ENCODE measurements at places on chromosomes 2 and 18.

DNA sequence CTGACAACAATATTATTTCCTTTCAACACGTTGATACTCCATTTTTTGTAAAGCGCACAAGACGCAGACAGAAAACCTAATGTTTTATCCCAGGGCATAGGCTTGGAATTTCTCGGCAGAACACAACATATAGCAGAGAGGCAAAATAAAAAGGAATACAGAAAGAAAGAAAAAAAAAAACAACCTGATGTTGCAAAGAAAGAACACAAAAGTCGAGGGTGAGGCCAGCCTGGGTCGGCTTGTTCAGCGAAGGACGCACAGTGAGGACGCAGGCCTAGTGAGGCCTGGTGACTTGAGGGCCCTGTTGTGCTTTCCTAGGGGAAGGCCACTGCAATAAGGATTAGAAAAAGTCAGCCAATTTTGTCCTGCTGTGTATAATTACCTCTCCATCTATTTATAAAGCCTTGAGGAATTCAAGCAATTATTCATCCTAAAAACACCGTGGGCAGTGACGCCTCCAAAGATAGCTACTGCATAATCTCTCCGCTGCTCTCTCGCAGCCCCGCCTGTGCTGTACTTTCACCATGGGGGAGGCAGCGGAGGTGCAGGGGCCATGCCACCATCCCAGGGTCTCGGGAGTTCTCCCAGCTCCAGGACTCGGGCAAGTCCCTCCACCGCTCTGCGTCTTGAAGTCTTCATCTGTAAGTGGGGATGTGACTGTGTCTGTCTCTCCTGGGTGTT, 61.9 kb upstream of the SH3RF3 start:
- no peak for DNase-seq

DNA sequence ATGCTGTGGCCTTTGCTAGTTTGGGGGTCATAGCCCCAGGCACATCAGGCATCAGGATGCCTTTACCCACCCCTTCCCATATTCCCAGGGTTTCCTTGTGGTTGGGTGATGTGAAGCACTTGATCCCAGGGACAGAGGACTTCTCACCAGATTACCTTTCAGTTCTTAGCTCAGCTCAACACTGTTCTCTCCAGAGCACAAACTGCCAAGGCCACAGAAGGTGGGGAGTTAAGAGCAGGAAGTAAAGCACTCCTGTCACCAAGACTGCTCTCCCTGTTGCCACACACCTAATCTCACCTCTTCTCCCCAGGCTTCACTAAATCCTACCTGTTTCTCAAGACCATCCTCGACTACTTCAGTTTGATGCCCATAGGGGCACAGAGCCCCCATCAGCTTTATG, 25.9 kb downstream of the FHOD3 start:
- DNase-seq, result no peak

- peak; percentile 58 for DNase-seq
Observed at GRCh38 chr2:175203621-175204496, 22.3 kb upstream of the ATP5MC3 start.

- no peak for DNase-seq
Observed at GRCh38 chr2:180695586-180696401, 284.6 kb upstream of the UBE2E3 start.

- no peak for DNase-seq
Observed at GRCh38 chr18:23636071-23636399, 26.7 kb downstream of the ANKRD29 start.

DNA sequence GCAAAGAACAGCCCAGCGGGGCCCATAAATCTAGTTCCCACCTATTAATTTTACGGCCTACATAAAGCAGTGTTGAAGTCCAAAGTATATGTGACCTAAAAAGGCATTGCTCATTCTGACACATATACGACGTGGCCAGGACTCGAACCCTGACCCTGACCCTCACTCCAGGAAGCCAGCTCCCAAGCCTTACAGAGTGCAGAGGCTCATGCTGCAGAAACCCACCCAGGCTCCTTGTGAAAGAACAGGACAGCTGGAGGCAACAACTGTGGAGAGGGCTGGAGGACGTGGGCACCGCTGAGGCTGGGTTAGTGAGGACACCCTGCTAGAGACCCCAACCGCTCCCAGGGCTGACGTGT, 221.6 kb downstream of the CYP26B1 start:
- no peak for DNase-seq

GRCh38 chr18:75824661-75825060, 397.2 kb upstream of the SMIM21 start:
- DNase-seq, result no peak

DNA sequence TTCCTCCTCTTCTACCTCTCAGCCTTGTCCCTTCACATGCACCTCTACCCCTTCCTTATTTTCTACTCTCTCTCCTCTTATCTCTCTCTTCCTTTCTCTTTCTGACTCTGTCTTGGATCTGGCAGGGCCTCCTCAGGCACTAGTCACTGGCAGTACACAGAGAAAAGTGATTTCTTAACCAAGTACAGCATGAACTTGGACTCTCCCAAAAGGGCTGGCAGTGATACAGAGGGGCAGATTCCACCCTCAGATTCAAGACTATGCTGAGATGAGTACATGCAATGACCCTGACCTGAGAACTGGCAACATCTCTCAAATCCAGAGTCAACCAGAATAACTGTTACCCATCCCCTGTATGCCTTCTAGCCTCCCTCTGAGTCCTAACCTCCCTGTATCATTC, 4.3 kb downstream of the AOX1 start:
- no peak for DNase-seq

- DNase-seq, result no peak
Observed at GRCh38 chr2:191957996-191958860, 111.3 kb upstream of the CAVIN2 start.

DNA sequence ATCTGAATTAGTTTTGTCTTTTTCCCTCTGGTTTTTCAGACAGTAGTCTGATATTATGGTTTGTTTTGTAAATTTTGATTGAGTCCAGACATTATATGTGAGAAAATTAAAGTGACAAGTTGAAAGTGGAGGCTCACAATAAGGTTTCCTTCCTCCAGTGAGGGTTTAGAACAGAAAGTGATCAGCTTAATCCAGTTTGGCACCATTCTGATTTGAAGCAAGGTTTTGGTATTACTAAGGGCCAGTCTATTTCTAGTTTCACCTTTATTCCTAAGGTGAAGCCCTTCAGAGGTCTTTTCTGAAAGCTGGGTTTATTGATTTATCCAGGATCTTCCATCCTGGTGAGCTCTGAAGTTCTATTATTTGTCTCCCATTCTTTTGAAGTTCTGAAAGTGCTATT, 68.7 kb downstream of the CDC42EP3 start:
- DNase-seq, result no peak

- DNase-seq, result no peak
Observed at GRCh38 chr18:54975598-54975997, 16.3 kb upstream of the CCDC68 start.

DNA sequence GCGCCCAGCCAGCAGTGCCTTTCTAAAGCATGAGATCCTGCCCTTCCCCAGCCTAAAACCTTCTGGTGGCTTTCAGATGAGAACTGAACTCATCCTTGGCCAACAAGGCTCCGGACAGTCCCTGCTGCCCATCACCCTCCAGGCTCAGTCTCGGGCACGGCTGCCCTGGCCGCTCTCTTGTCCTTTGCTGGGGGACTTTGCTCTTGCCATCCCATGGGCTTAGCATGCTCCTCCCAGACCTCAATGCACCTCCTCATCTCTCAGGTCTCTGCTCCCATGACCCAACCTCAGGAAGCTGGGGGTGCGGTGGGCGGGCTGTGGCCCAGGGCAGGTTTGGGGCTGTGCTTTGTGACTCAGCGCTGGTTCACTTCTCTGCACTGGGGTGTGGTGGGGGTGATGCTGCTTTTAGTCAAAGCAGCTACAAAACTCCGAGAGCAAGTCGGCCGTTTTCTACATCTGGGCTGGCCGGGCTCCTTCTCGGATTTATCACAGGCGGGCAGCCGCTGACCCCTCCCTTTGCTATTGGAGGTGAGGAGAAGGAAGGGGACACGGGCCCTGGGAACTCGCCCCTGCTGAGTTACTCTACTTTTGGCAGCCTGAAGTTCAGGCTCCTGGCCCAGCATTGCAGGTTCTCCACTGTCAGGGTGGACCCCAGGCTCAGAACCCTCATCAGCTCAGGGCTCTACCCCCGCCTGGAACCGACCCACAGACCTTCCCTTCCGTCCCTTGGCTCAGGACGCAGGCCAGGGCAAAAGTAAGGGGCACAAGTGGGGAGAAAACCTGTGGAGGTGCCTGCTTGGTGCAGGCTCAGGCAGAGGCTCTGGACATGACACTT, 90.6 kb upstream of the TAF1B start:
- DNase-seq, result peak; percentile 9

DNA sequence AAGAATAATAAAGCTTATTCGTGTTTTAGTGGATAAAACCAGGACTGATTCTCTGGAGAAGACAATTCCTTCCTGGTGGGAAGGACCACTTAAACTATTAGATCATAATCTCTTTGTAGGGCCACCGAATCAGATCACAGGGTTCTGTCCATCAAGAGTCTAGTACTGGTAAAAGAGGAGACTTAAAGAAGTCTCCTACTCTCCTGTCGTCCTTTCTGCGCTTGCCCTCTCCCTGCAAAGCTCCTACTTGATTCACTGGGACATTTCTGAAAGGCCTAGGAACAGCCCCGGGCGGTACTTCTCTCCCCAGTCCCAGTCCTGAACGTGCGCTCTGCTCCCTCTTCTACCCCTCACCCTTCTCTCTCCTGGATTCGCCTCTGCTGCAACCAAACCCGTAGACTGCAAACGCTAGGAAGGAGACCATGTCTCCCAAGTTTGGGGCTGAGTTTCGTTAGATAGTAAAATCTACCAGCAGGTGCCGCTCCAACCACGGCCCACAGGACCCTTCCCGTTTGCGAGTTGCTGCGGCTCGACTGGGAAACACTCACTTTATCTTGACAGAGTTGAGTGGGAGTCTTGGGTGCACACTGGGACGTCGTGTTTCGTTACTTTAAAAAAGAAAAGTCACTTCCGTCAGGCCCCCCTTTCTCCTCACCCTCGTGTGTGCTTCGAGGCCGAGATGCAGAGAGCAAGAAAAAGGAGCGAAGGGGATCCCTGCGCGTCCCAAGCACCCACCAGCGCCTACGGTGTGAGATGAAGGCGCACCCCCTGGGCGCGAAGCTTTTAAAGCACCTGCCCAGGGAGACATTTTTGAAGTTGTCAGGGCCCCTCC, 923 bp downstream of the FIGLA start:
- DNase-seq, result peak; percentile 60

DNA sequence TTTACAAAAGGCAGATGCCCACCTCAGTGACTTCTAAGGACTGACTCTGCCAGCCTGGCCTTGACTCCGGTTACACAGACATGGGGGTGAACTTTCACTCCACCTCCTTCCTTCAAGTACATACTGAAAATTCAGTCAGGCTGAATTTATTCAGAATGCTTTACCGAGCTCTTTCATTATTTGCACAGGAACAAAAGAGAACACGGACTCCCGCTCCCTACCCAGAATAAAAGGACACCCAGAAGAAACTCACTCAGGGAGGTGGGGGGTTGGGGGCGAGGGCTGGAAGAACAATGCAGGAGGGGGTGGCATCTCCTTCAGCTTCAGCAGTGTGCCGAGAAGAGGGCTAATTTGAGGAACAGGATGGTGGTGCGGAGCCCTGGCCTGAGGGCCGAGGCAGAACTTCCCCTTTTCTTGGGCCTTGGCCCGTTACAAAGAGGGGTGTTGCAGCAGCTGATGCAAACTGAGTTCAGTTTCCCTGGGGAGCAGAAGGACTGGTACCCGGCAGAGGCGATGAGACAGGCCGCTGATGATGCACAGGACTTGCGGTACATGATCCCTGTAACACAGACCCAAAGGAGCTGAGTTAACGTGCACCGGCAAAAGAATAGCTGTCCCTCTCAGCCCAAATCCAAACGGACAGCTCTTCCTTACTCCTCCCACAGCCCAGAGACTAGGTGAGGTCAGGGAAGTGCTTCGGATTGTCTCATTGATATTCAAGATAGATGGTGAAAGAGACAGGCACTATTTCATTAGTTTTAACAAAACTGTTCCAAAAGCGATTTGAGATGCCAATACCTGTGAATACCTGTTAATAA, 24.1 kb downstream of the LYPD1 start:
- no peak for DNase-seq

DNA sequence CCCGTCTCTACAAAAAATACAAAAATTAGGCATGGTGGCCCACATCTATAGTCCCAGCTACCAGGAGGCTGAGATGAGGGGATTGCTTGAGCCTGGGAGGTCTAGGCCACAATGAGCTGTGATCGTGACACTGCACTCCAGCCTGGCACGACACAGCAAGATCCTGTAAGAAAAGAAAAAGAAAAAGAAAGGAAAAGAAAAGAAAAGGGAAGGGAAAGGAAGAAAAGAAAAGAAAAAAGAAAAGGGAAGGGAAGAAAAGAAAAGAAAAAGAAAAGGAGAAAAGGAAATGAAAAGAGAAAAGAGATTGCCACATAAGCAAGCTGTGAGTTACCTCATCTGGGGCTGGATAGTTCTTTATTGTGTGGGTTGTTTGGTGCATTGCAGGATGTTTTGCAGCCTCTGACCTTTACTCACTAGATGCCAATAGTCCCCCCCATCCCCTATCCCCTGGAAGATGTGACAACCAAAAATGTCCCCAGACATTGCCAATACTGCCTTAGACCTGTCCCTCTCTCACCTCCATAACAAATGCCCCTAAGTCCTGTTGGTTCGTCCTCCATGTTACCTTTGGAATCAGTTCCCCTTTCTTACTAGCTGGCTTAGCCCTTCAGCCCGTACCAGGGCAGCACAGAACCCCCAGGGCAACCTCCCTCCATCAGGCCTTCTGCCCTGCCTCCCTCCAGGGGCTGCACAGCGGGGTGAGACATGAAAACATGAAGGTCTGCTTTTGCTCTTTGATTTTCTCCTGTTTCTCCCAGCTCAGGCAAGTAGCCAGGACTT, 8.9 kb downstream of the ASPRV1 start:
- DNase-seq, result no peak

DNA sequence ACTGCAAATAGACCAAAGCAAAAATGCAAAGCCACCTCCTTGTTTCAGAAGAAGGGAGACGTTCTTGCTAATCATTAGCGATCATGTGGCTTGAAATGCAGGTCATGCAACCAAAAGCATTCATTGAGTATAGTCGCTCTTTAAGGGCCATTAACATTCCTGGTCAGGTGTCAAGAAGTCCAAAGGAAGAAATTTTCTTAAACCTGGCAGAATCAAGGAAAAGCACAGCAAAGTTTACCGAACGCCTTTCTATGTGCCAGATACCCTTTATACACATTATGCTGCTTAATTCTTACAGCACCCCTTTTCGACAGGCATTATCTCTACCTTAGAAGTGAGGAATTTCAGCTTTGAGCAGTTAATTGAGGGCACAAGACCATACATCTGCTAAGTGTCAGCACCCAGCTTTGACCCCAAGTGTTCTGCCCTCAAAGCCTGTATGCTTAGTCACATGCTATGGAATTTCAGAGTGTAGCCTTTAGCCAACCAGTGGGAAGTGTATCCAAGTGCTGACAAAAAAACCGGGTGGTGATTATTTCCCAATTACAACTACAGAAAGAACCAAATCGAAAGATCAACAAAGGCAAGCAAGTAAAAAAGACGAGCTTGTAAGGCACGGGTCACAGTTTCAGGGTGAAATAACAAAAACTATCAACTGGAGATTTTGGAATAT, 70.8 kb downstream of the EPHA4 start:
- peak; percentile 74 for DNase-seq

GRCh38 chr2:33146102-33146501, 199.3 kb downstream of the LTBP1 start:
- no peak for DNase-seq
